ENCODE measurements at places on chromosomes 4 and X.

DNA sequence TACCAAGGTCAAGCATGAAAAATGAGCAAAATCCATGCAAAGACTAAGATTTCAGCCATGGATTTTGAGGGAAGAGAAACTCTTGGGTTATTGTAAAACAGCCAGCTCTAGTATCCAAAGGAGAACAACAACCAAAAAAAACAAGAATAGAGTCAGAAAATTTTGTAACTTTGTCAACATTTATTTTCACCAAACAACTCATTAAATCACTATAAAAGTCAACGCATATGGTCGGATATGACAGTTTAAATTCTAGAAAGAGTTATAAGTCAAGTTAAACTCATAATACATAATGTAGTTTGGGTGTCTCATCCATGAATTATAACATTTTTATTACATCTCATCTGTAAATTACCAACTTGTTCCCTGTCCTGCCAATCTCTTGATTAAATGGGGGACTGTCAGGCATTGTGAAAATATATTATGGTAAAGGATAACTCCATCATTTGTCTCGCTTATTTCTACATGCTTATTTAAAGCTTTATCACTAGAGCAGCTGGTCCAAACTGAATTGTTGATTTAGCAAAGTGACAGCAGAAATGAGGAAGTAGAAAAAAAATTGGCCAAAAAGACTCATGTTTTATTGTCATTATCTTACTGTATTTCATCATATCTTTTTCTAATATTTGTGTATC is 224.8 kb upstream of the NOCT start:
- no peak for DNase-seq

DNA sequence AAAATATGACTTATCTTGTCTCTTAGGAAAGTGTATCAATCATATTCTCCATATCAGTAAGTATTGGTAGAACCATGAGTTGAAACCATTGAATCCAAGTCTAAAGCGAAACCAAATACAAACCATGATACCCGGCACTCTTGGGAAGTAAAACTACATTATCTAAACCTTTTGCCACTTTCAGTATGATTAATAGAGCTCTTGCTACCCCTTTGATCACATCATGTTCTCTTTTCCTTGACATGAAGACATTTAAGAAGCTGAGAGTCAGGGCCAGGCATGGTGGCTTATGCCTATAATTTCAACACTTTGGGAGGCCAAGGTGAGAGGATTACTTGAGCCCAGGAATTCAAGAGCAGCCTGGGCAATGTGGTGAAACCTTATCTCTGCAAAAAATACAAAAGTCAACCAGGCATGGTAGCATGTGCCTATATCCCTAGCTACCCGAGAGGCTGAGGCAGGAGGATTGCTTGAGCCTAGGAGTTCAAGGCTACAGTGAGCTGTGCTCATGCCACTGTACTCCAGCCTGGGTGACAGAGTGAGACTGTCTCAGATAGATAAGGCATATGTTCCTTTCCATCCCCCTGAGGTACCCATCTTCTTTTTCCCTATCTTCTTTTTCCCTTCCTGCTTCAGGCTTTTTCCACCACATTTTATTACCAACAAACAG is 45.4 kb downstream of the CEP135 start:
- no peak for DNase-seq

DNA sequence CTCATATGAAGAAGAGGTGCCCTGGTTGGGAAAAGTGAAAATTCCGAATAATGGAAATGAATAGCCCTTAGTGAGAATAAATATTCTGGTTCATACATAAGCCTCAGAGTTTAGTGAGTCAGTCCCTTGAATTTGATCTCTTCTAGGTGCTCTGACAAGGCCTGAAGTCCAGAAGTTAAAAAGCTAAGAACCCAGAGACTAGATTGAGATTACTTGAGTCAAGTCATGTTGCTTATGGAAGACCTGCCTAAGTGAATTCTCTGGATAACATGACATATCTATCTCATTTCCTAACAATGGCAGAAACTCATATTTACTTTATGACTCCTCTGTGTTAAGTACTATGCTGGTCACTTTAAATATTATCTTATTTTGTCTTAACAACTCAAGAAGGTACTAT is 10.5 kb upstream of the PRSS48 start:
- DNase-seq: no peak

GRCh38 chr4:152633118-152633517 is 46.7 kb downstream of the TMEM154 start:
- DNase-seq: no peak

DNA sequence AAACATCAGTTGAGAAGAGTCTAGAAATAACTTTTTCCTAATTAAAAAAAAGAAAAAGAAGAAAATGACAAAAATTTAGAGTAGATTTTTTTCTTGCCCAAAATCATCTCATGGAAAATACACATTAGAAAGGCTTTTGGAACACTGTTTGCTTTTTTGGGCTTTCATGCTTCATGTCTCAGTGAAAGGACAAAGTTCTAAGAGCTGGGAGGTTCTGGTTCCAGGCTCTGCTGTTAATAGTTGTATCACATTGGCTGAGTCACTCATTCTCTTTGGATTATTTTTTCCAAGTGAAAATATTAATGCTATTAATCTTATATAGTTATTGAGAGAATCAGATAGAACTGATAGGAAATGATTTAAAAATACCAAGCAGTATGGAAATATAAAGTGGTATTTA is 32.9 kb upstream of the ETNPPL start:
- DNase-seq: no peak

GRCh38 chrX:136525738-136526606 is 6.0 kb upstream of the VGLL1 start:
- no peak for DNase-seq

DNA sequence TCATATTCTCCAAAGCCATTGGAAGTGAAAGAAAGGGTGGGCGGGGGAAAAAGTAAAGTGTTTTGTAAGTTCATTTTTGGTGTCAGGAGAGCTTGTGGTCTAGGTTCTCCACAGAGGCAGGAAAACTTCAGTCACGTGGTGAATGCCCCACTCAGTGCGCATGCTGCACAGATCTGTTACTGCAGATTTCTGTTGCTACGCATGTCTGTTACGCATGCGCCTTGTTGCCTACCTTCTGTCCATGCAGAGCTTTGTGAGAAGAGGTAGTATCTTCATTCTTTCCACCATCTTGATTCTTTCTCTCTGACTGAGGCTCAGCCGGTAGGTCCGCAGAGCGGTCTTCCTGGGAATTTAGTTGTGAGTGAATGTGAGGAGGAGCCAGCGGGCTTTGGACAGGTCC is 15.1 kb upstream of the PAGE3 start:
- no peak for DNase-seq

DNA sequence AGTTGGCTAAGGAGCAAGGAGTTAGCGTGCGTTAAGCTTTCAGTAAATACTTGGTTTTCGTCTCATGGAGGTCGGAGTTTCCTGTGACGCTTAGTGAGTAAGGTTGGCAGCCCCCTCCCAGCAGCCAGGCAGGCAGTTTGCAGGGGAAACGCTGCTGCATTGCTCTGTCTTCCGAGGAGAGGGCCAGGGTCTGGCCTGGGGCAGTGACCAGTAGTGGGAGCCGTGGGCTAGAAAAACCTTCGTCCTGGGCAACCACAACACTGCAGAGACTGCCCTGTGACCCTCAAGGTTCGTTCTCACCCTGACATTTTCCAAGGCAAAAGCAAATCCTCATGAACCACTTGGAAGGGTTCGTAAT is 432 bp downstream of the TMEM175 start:
- no peak for DNase-seq

- DNase-seq: no peak
Measured at GRCh38 chrX:46793386-46794143, 34.6 kb upstream of the SLC9A7 start.

DNA sequence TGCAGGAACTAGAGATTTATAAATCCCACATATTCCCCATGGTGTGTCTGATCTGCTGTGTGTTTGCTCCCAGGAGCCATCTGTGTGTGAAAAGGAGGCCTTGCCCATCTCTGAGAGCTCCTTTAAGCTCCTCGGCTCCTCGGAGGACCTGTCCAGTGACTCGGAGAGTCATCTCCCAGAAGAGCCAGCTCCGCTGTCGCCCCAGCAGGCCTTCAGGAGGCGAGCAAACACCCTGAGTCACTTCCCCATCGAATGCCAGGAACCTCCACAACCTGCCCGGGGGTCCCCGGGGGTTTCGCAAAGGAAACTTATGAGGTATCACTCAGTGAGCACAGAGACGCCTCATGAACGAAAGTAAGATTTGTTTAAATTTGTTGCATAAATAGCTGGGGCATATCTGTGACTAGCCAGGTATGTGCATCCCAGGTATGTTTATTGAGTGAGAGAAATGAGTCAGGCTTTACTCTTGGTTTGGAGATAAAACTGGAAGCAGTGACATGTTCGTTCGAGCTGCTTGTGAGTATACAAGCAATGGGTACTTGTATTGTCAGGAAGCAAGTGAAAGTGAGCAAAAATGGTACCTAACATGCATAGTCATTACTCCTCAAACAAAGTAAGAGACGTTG is 89.5 kb downstream of the PTTG2 start:
- DNase-seq: no peak
